ENCODE measurements at places on chromosomes 11 and 22.

GRCh38 chr11:84889556-84889955, 737.6 kb downstream of the DLG2 start:
- DNase-seq = no peak

- DNase-seq = no peak
Measured at GRCh38 chr11:7545611-7546010, 31.8 kb downstream of the PPFIBP2 start.

- DNase-seq = no peak
Measured at GRCh38 chr11:14374922-14375830, 16.2 kb upstream of the RRAS2 start.

GRCh38 chr22:21837248-21837979, 30.0 kb downstream of the MAPK1 start:
- DNase-seq = no peak
